Effector CD4-positive, alpha-beta T cell (primary cell): ENCODE measurements at places on chromosomes 5 and 9.

GRCh38 chr9:137055385-137056364 is 1.8 kb upstream of the ENTPD2 start:
- no peak for DNase-seq

GRCh38 chr5:112570708-112571444 is 151.8 kb upstream of the EPB41L4A start:
- no peak for DNase-seq

DNA sequence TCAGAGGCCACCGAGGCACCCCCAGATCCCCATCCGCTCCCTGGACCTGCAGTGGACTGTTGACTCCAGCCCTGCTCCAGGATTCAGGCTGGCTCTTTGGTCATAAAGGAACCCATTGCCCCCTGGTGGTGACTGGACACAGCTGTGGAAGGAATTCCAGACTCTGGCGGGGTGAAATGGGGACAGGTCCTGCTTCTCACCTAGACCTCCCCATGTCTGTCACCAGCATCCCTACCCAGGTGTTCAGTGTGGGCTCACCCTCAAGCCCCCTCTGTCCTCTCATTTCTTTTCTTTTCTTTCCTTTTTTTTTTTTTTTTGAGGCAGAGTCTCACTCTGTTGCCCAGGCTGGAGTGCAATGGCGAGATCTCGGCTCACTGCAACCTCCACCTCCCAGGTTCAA is 25.5 kb upstream of the STXBP1 start:
- DNase-seq, result peak; percentile 56

- peak; percentile 23 for DNase-seq
Measured at GRCh38 chr5:139251281-139251687, 42.3 kb upstream of the MATR3 start.

DNA sequence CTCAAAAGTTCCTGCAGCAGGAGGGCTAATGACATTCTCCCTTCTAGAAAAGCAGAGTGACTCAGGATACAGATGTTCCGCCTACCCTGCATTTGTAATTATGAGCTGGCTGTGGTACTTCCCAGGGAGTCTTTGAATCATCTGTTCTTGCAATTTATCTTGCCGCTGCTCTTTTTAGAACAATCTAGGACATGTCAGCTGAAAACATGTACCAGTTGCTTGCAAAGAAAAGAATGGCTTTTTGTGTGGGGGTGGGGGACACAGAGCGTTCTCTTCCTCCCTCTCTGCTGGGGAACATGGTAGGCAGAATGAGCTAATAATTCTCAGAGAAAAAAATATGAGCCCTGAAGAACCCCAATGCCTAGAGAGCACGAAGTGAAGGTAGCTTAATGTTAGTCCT is 51.7 kb upstream of the TUT7 start:
- no peak for DNase-seq

DNA sequence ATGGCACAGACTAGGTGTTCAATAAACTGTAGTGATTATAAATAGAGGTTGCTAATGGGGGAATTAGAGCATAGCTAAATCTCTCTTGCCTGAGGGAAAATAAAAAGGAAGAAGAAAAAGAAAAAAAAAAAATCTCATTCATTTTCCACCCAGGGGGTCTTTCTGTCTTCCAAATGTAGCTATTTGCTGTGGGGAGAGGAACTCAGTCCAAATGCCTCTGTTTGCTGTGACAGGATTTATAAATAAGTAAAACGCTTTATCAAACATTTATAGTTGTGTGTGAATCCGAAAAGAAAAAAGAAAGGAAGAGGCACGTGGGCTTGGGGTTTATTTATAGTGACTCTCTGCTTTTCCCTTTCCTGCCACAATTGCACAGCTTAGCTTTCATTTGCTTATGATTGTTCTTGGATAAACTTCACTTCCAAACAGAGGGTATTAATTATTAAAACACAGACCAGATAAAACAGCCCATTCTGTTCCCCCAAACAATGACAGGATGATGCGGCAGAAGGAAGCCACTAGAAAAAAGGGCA is 245.7 kb downstream of the ASTN2 start:
- no peak for DNase-seq

GRCh38 chr5:18403941-18404438 is 769.7 kb downstream of the TAF11L14 start:
- no peak for DNase-seq

DNA sequence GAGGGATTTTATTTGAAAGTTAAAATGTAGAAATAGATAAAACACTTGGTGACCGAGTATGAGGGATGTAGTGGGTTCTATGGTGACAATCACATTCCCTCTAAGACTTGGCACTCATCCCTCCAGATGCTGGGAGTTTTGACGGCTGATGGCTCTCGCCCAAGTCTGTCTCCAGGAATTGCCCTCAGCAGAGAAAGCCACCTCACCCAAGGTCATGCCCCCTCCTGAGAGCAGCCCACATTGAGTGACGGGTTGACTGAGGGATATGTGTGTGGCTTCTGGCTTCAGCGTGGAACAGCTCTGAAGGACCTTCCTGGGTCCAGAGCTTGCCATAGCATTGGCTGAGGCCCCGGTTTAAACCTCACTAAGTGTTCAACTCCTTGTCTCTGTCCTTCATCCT is 19.4 kb downstream of the CAVIN4 start:
- no peak for DNase-seq

DNA sequence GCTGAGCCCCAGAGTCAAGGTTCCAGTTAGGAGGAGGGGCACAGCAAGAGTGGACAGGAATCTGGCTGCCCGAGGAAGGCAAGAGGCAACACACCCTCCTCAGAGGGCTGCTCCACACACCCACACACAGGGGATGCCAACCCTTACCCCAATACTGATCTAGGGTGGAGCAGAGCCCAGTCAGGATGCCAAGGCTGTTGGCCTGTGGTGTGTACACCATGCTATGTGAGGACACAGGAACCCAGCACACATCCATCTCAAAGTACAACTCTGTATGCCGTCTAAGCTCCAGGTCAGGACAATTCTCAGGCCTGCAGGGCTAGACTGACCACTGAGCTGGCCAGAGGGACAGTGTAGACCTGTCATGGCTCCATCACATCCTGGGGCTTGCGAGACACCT is 2.6 kb downstream of the SEPTIN8 start:
- DNase-seq, result no peak

DNA sequence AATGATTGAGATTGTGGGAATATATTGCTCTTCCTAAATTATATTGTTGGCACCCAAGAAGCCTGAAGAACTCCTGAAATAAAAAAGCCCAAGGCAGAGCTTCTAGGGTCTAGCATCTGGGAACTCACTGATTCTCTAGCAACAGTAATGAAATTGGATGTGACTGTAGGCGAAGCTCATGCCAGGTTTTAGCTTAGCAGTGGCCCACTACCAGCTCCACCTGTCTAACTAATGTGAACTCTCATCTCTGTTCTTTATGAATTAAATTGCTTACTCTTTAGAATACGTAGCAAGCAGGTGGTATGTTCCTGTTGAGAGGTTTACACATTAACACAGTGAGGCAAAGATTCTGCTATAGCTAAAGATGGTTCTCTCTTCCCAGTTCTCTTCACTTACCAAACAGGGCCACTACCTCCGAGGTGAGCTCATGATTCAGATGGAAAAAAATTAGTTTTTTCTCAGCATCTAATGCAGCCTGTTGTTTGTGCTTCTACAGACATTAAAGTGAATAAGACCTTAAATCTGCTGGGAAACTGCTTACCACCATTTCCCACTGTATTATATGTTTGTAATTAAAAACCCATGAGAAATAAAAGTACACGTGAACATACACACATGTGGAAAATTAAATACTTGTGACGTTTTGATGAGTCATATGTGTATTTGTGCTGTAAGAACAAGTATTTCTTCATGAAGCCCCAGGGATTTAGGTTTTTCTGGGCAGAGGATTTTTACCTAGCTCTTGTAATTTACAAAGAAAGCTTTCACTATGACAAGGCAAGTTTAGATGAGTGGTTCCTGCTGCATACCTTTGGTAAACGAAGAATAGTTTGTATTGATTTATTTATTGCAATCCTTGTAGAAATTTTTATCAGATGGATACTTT is 360.1 kb downstream of the KDM4C start:
- no peak for DNase-seq

- DNase-seq, result no peak
Measured at GRCh38 chr5:122701640-122702523, 73.0 kb upstream of the SNX2 start.

DNA sequence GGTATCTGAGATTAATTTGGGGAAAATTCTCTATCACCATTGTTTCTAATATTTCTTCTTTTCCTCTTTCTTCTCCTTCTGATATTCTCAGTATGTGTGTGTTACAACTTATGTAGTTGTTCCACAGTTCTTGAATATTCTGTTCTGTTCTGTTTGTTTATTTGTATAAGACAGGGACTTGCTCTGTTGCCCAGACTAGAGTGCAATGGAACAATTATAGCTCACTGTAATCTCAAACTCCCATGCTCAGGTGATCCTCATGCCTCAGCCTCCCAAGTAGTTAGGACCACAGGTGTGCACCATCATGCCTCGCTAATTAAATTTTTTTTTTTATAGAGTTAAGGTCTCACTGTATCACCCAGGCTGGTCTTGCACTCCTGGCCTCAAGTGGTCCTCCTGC is 145.8 kb upstream of the TUT7 start:
- no peak for DNase-seq

DNA sequence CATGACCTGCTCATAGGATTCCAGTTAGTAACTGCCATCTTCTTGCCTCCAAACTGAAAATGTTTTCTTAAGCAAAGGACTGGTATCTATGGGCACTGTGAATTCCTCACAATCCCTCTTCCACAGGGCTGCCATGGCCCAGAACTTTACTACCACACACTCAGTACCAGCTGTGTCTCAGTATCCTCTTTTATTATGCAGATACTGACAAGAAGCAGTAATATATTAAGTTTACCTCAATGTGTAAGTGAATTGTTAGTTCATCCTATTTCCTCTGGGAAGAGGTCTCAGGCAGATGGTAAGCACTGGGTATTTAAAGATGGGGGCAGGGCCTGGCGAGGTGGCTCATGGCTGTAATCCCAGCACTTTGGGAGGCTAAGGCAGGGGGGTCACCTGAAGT is 320.8 kb upstream of the RFX3 start:
- no peak for DNase-seq

DNA sequence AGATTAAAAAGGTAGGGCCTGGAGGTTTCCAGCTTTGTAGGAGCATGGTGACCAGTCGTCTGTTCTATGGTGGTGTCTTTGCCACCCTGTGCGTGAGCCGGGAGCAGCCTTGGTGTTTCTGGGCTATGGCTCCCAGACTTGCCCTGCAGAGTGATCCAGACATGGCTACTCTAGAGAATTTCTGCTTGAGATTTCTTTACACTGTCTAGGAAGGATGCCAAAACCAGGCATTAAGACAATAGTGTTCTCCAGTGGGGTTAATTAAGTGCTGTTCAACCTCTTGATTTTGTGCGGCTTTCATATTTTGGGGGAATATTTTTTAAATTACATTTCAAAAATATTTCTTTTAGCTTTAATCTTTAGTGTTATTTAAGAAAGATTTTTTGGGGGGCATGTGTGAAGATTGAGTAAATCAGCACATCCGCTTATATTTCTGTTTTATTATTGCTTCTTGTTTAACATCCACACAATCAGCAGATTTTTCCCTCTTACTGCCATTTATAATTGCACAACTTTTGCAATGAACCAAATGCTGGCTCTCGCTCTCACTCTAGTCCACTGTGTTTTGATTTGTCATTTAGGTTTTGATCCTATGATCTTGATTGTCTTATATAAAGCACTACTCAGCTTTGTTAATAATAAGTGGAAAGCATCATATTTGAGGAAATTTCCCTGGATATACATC is 110.5 kb downstream of the RASGRF2 start:
- no peak for DNase-seq

- no peak for DNase-seq
Measured at GRCh38 chr5:149205625-149206523, 64.6 kb downstream of the ABLIM3 start.

GRCh38 chr5:40271476-40271875 is 408.2 kb upstream of the PTGER4 start:
- no peak for DNase-seq

GRCh38 chr5:143066556-143067281 is 296.5 kb downstream of the ARHGAP26 start:
- no peak for DNase-seq

GRCh38 chr5:149804478-149805450 is 74.7 kb downstream of the PPARGC1B start:
- no peak for DNase-seq

DNA sequence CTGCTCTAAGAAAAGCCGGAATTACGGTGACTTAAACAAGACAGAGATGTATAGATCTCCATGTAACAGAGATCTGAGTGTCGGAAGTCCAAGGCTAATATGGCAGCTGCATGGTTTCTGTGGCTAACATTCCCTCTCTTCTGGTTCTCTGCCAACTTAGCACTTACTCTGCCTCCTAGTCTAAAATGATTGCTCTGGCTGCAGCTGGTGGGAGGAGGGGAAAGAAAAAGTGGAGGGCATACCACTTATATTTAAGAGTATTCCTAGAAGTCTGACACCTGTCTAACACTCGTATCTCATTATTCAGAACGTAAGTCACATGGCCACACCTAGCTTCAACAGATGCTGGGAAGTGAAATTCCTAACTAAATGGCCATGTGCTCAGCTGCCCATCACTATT is 551.5 kb upstream of the TLE4 start:
- no peak for DNase-seq

DNA sequence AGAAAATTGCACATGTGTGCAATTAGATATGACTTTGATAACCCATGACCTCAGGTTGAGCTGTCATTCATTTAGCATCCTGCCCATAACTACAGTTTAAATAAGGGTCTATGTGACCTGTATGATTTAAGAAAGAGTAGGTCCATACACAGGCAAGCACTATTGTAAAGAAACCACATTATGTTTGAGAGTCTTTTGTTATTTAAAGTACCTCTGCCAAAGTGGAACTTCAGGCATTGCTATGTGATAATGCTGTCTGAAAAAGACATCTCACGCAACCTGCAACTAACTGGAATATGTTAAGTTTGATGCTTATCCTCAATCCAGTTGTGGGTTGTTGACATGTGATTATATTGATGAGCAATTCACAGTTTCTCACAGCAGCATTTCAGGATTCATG is 317.0 kb downstream of the TMEM161B start:
- DNase-seq, result no peak

DNA sequence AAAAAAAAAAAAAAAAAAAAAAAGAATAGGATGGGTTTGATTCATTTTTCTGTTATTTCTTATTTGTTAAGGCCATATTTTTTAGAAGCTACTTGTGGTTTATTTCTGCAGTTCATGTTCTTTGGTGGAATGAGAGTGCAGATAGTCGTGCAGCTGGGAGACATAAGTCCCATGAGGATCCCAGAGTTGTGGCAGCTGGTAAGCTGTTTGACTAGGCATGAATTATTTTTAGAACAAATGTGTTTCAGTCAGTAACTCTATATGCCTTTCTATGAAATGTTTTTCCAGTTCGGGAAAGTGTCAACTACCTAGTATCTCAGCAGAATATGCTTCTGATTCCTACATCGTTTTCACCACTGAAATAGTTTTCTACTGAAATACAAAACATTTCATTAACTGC is 5.0 kb upstream of the NIPSNAP3B start:
- DNase-seq, result no peak
